ENCODE measurements at places on chromosomes 4 and X.

- no peak for DNase-seq
Observed at GRCh38 chrX:153420851-153421599, 9.8 kb downstream of the ZFP92 start.

- no peak for DNase-seq
Observed at GRCh38 chr4:141375855-141376254, 155.2 kb downstream of the ZNF330 start.

- no peak for DNase-seq
Observed at GRCh38 chrX:3263681-3264126, 82.7 kb downstream of the MXRA5 start.

DNA sequence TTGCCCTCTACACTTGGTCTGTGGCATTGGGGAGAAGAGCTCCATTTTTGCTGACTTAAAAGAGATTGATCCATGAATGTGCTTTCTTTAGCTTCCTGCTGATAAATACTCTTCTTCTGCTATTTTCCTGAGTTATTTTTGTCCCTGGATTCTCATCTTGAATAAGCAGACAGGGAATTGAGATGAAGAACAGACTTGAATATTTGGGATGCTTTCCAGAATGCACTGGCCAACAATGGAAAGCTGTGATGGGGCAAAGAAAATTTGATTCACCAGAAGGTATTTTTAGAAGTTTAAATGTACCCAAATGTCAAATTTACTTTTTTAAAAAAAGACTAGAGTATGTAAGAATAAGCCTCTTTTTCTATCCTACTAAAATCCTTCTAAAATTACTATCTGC is 309.9 kb upstream of the PPP1R2C start:
- no peak for DNase-seq

DNA sequence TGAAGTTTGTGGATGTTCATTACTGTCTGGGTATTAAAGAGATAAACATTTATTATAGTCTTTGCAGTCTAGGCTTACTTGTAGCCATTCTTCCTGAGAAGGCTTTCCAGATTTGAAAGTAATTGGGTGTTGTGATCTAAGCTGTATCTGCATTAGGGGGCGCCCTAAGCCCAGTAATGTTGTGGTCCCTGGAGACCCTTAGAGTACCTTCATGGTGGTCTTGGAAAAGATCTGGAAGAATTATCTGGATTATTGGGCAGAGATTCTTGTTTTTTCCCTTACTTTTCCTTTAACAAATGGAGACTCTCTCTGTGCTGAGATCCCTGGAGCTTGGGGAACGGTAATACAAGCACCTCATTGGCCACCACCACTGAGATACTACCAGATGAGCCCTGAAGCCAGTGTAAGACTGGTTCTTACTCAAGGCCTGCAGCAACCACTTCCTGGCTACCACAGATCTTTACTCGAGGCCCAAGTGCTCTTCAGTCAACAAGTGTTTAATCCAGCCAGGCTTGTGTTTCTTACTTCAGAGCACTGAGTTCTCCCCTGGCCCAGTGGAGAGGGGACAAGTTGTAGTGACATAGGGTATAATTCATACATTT is 63.1 kb downstream of the RTL3 start:
- no peak for DNase-seq
